Omental fat pad (tissue), 4 donors: ENCODE measurements at places on chromosomes 1 and 21.

GRCh38 chr1:193663965-193664364, 477.6 kb upstream of the B3GALT2 start:
- no peak for DNase-seq

GRCh38 chr21:41761934-41762635, 4.8 kb downstream of the RIPK4 start:
- DNase-seq: no peak

DNA sequence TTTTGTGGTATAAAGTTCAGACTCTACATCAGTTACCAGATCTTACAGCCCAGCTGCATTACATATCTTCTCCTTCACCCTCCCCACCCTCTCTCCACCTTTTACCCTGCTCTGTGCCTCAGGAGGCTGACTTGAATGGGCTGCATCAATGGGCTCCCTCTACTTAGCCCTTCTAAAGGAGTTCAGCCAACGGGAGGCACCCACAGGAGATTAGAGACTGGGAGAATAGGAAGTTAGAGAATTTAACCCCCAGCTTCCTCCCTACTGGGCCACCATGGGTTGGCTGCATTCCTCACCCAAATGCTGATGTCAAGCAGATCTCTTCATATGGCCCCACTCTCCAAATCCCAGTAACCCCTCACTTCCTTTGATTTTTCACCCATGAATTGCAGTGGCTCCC, 17.1 kb upstream of the DUSP23 start:
- DNase-seq: no peak

GRCh38 chr1:218166268-218166945, 118.7 kb upstream of the RRP15 start:
- no peak for DNase-seq

DNA sequence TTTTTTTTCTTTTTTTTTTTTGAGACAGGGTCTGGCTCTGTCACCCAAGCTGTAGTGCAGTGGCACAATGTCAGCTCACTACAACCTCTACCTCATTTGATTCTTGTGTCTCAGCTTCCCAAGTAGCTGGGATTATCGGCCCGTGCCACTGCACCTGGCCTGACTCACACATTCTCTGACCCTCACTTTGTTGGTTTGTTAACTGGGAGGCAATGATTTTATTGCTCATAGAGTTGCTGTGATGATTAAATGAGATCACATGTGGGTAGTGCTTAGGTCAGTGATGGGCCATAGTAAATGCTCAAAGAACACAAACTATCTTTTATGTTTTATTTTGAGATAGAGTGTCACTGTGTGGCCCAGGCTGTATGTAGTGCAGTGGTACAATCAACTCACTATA, 47.3 kb upstream of the SSBP3 start:
- no peak for DNase-seq

GRCh38 chr1:21331752-21332478, 41.7 kb upstream of the ECE1 start:
- DNase-seq: no peak

DNA sequence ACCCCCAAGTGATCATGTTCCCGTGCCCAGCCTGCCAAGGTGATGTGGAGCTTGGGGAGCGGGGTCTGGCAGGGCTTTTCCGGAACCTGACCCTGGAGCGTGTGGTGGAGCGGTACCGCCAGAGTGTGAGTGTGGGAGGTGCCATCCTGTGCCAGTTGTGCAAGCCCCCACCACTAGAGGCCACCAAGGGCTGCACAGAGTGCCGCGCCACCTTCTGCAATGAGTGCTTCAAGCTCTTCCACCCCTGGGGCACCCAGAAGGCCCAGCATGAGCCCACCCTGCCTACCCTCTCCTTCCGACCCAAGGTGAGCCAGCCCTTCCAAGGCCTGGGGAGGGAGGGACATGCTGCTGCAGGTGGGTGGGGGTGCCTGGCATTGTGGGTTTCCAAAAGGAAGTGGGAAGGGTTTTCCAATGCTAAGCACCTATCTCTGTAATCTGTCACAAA, 2.3 kb downstream of the TRIM46 start:
- DNase-seq: no peak

DNA sequence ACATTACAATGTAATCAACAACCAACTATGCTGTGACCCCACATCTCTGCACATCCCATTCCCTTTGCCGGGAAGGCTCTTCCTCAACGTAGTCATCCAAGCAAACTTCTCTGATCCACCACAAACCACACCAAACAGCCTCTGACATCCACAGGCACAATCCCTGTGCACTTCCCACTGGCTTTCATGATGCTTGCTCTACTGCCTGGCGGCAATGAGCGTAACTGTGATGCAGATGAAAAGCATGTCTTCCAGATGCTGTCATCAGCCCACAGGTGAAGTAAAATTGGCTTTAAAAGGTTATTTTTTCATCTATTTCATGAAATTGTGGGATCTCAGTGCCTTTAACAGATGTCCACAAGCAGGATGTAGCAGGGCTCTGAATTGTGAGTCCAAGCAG, 635.2 kb downstream of the SMYD3 start:
- DNase-seq: no peak

DNA sequence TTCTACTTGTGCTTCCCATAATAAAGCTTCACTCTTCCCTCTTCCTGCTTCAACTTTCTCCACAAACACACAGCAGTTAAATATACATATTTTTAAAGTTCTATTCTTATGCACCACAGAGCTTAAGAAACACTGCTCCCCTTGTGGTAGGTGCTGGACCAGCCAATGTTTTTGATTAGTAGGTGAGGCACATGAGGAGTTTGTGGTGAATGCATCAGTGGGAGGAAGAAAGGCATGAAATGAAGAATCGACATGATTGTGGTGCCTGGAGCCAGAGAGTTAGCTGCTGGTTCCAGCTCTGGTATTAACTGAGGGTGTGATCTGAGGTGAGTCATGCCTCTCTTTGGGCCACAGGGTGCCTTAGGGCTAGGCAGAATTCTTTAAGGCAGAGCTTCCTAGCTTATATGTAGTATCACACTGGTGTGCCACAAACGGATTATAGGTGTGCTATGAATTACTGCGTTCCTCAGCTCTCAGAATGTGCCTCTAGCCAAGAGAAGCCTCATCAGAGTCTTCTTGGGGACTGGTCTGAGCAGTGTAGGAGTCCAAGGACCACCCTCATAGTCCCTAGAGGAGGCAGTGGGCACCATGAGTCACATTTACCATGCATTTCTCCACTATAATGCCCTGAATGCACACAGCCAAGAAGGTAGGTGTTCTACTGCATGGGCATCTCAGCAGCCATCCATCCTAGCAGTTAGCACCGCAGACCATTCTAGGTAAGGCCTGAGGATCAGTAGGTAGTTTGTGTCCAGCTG, 97.4 kb upstream of the SGIP1 start:
- DNase-seq: no peak

DNA sequence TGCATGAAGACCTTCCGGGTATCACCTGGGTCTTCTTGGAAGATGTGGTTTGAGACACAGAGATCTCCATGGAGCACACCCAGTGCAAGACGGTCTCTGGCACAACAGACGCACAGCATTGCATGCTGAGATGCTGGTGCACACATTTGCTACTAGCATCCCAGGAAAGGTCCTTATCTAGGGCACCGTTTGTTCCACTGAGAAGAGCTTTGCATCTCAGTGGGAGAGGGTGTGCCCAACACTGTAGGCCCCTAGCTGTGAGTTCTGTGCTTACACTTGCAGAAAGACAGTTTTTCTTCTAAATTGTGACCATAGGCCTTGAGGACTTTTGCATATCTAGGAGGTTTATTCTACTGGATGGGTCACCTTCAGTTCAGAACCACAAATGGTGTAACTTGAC, 554.1 kb downstream of the MATN1 start:
- no peak for DNase-seq

DNA sequence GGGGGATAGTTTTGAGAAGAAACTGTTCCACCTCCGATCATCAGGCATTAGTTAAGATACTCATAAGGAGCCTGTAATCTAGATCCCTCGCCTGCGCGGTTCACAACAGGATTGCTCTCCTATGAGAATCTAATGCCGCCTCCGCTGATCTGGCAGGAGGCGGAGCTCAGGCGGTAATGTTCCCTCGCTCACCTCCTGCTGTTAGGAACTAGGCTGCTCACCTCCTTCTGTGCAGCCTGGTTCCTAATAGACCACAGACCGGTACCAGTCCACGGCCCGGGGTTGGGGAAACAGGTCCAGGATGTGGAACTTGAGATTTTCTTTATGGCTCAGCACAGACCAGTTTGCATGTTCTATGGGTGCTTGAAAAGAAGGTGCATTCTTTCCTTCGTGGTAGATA, 27.2 kb upstream of the FAM3B start:
- DNase-seq: no peak

GRCh38 chr21:46452710-46453109, 6.0 kb upstream of the DIP2A start:
- no peak for DNase-seq

DNA sequence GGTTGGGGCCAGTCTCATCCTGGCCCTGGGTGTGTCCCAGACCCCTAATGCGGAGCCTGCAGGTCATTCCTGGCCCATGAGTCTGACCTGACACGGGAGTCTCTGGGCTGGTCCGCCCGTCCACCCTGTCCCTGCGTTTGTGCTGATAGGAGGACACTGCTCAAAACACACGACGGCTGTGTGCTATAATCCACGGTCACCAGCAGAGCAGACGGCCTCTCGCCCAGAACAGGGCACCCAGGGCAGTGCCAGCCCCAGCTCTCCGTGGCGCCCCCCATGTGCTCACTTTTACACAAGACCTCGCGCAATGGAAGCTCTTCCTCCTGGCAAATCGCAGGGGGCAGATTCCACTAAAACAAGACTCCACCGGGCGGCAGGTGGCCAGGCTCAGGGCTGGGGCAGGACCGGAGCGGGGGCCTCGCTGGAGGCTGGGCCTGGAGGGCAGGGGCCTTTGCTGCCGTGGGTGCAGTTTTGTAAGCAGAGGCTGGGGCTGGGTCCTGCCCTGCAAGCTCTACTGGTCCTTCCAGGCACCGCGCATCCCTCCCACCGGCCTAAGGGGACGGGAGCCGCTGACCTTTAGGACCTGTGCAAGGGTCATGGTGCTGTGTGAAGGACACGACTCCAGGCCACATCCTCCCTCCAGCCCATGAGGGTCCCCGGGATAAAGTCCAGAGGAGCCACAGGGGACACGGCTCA, 10.6 kb upstream of the SLC19A1 start:
- DNase-seq: no peak

DNA sequence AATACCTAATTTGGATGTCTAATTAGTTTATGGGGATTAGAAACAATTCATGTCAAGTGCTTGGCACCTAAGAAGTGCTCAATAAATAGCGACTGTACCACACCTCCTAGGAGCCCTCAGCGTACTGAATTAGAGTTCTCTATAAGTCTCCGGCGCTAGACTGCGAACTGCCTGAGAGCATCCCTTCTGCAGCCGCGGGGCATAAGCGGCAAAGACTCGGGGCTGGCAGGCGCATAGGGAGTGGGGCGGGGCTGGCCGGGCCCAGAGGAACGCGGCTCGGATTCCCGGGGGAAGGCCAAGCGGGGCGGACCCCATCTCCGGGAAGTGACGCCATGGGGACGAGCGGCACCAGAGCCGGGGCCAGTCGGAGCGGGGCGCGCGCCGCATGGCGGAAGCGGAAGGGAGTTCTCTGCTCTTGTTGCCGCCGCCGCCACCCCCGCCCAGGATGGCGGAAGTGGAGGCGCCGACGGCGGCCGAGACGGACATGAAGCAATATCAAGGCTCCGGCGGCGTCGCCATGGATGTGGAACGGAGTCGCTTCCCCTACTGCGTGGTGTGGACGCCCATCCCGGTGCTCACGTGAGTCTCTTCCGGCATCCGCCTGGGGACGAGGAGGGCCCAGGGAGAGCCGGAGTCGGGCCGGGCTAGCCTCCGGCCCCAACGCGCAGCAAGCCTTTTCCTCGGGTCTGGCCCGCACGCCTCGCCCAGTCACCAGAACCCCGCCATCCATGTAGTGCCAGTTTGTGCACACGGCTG, at the start of gene TMEM222:
TSS of gene TMEM222 (plus strand) at position 351 of the 756 bp plus-strand sequence. CDS start at position 386, 35 bp downstream.
- peak; percentile 91 for DNase-seq

DNA sequence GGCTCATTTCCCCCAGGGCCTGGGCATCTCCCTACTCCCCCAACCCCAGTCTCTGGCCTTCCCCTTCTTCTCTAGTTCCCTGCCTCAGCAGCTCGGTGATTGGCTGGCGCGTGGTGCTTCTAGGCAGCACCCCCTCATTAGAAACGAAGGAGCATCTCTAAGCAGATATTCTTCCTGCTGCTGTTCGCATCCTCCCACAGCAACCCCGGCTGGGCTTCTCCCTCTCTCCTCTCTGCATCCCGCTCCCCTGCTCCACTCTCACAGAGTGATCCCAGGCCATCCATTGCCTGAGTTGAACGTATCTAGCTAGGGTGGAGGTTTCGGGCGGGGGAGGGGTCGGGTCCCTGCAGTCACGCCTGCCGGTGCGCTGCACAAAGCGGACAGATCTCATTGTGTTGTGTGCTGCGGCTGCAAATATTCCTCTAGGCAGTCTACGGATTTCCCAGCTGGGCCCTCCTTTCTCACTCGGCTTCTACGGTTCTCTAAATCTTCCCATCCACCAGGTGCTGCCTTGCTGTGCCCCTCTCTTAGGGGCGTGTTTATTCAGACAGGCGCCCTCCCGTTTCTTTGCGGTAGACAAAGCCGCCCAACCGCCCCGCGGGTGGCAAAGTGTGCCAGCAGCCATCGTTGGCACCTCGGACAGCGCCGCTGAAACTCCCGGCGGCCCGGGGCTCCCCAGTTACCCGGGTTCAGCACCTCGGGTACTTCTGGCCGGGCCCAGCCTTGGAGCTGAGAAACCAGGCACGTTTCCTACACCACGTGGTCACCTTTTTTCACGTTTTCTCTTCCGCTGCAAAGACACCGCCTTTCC, 2.2 kb downstream of the CACNA1E start:
- no peak for DNase-seq

GRCh38 chr1:22204989-22205913, 62.4 kb upstream of the WNT4 start:
- DNase-seq: no peak

- no peak for DNase-seq
Observed at GRCh38 chr1:56451491-56451890, 127.9 kb downstream of the PLPP3 start.

GRCh38 chr1:59738591-59739015, 76.1 kb upstream of the HOOK1 start:
- no peak for DNase-seq

DNA sequence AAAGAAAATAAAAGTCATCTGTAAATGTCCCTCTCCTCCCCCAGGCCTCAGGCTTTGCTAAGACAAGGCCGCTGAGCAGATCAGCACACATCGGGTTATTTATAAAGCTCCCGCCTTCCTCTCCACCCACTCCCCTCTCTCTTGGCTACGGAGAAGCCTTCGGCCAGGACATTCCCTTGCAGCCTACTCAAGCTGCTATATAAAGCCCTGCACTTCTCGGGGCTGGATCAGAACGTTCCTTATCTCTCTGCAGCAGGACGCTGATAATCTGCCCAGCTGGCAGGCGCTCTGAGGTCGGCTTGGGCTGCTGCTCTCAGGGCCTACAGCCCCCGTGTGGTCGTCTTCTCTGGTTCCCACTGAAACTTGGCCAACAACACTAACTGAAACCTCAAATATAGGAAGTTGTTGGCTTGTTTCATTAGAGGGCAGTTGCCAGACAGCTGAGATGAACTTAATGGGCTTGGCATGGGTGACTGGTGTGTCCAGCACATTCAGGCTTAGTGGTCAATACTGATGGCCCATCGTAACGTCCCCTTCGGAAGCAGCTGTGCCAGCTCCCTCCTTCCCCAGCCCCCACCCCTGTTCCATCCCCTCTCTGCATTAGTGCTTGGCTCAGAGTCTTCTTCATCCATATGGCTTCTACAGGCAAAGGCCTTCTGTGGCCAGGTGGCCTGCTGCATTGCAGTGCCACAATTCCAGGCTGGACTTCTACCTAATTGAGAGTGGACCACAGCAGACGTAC, 64.6 kb downstream of the IER5 start:
- no peak for DNase-seq

GRCh38 chr1:40107290-40107959, 10.4 kb upstream of the PPT1 start:
- DNase-seq: no peak

- no peak for DNase-seq
Observed at GRCh38 chr1:107019166-107019565, 37.3 kb upstream of the PRMT6 start.
